Breast epithelium (tissue), 4 donors: ENCODE measurements at places on chromosomes 16 and 17. TPM values are rescaled to one million over a fixed set of nuclear protein-coding genes. Genes with fewer than 3 reads are reported as not detected.

The CCDC47 gene
- total RNA-seq = 89.5 TPM

The HOXB4 gene
- 2.2 TPM for total RNA-seq

The HSPB9 gene
- total RNA-seq = not detected

The SPATA22 gene
- 0.29 TPM for total RNA-seq

The VWA3A gene
- 0.29 TPM for total RNA-seq

The ZG16 gene
- not detected for total RNA-seq

The KRT13 gene
- total RNA-seq = 1.6 TPM

The TMEM204 gene
- total RNA-seq = 27.8 TPM

The HAPSTR1 gene
- total RNA-seq = 39.0 TPM

The SOX15 gene
- 1.3 TPM for total RNA-seq

GRCh38 chr17:58370309-58370708 lies 18.3 kb upstream of the SUPT4H1 start:
- H3K27me3 ChIP-seq = no peaks in the 10 kb centered on the region
- no peak overlapping the region for H3K4me3 ChIP-seq
- no peak for DNase-seq
- H3K36me3 ChIP-seq = no peaks in the 10 kb centered on the region

DNA sequence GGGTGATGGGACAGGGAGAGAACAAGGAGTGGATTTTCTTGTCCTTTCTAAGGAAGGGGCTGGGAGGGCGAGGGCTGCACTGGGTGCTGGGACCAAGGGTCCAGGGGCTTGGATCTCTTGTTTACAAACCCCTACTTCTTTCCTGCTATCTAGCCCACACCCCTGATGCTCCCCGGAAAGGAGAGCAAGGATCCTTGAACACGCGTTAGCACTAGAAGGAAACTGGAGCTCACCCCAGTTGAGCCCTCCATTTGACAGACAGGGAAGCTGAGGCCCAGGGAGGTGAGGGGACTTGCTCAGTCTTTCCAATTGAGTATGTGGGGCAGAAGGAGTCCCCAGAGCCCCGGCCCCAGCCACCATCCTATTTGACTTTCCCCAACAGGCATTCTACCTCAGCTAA lies 4.6 kb upstream of the ITGAE start:
- H3K36me3 ChIP-seq = no peaks in the 10 kb centered on the region
- no peak overlapping the region for H3K4me3 ChIP-seq
- no peaks in the 10 kb centered on the region for H3K27me3 ChIP-seq
- no peak for DNase-seq
- no peak overlapping the region for H3K27ac ChIP-seq
- no peaks in the 10 kb centered on the region for H3K4me1 ChIP-seq

DNA sequence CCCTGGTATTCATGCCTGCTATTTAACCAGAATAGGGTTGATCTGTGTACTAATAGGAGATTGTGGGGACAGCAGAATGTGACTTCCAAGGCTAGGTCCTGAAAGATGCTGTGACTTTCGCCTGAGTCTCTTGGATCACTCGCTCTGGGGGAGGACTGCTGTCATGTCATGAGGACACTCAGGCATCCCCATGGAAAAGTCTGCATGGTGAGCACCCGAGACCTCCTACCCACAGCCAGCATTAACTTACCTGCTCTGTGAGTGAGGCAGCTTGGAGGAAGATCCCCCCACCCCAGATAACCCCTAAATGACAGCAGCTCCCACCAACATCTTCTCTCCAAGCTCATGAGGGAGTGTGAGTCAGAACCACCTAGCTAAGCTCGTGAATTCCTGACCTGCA lies 30.3 kb upstream of the C16orf78 start:
- no peak for DNase-seq
- H3K27ac ChIP-seq = no peak overlapping the region
- H3K4me1 ChIP-seq = no peaks in the 10 kb centered on the region
- peaks cover 57% of the 10 kb centered on the region for H3K27me3 ChIP-seq

DNA sequence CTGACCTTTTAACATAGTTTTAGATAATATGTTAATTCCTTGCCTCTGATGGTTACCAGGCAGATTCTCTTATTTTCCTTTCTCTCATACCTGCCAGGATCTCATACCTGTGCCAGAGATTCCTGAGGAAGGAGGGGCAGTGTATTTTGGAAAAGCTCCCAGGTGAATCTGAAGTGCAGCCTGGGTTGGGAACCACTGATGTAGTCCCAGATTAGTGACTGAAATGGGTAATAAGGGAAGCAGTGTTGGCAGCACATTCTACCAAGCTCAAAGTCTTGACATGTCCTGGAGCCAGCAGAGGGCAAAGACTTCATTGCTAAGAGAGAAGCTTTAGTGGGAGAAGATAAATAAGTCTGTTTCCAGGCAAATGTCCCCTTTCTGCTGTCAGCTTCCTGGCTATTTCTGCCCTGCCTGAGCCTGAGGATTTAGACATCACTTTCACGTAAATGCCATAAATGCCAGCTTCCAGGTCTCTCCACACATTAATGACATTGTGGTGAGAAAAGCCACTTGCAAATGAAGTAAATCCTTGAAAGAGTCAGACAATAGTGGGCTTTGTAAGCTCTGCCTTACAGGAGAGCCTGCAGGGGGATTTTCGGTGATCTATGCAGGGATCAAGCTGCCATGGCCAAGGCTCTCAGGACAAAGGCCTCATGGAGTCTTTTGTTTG lies 40.9 kb upstream of the C16orf78 start:
- H3K36me3 ChIP-seq = no peaks in the 10 kb centered on the region
- peaks cover 5% of the 10 kb centered on the region for H3K27me3 ChIP-seq
- no peaks in the 10 kb centered on the region for H3K4me1 ChIP-seq
- peak; percentile 46 for DNase-seq

DNA sequence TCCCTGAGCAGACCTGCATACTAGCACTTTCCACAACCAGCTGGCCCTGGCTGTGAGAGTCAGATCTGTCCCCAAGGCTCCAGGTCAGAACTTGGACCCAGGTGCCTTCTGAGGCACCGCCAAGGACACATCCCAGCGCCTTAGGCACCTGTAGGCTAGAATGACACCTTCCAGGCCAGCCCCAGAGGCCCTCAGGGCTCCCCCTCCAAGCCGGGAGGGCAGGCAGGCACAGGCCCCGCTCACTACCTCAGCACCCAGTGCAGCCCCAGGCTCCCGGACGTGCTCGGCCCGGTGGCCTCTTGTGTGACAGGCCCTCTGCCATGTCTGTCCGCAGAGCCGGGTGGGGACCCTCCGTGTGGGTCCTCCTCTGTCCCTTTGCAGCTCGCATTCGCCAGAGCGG lies 56.3 kb upstream of the CMIP start:
- no peak overlapping the region for H3K27ac ChIP-seq
- H3K4me3 ChIP-seq = no peak overlapping the region
- H3K4me1 ChIP-seq = no peaks in the 10 kb centered on the region

GRCh38 chr17:7715936-7716886 lies 1.3 kb upstream of the DNAH2 start:
- peaks cover 3% of the 10 kb centered on the region for H3K27me3 ChIP-seq
- H3K36me3 ChIP-seq = no peaks in the 10 kb centered on the region
- peak overlapping the region; percentile 67 for H3K4me3 ChIP-seq
- DNase-seq = no peak
- no peaks in the 10 kb centered on the region for H3K4me1 ChIP-seq

GRCh38 chr17:3723188-3723555 lies 531 bp upstream of the HASPIN start:
- no peaks in the 10 kb centered on the region for H3K36me3 ChIP-seq
- DNase-seq = no peak
- peak overlapping the region; percentile 89 for H3K4me3 ChIP-seq
- no peaks in the 10 kb centered on the region for H3K4me1 ChIP-seq

DNA sequence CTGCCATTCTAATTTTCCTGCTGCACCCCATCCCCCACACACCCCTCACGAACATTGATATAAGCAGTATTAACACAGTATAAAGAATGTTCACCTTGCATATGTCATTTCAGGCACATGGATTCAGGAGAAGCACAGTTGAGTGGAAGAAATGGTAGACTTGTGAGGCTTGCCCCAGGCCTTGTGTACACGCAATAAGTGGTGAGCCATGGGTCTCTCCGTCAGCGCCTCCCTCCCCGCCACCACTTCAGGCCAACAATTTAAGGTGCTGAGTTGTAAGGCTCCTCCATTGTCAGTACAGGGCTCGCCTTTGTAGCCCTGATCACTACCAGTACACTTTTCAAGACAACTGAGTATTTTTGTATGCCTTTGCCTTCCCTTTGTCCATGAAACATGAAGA lies 12.2 kb upstream of the CLEC18C start:
- H3K4me3 ChIP-seq = no peak overlapping the region
- no peak overlapping the region for H3K27ac ChIP-seq
- no peak for DNase-seq
- no peaks in the 10 kb centered on the region for H3K4me1 ChIP-seq
- H3K36me3 ChIP-seq = peaks cover 13% of the 10 kb centered on the region

DNA sequence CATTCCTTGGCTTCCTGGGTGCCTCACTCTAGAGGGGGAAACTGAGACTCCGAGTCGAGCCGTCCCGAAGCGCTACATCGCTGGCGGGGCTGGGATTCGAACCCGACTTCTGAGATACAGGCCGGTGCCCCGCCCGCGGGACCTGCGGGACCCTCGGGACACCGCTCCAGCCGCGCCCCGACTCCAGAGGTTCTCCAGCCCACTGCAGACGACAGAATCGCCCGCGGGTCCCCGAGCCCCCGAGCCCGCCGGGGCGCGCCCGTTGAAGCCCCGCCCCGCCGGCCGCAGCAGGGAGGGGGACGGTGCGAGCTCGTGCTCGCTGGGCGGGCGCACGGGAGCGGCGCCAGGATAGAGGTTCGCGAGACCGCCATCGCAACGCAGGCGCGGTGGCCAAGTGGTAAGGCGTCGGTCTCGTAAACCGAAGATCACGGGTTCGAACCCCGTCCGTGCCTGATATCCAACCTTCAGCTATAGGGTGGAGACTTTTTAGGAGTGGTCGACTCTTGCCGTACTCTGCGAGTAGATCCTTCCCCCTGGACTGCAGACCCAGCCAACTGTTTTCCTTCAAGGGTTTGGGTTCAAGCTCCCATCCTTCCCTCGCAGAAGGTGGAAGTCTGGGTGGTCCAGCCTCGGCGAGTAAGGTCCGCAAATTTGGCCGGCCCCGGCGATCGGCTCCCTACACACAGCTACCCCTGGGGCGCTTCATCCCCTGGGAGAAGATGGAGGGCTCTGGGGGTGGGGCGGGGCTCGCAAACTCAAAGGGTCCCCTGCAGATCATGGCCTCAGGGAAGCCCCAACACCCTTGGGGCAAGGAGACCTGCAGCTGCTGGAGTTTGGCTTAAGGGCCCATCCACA lies 214.6 kb downstream of the MRTFB start:
- H3K27ac ChIP-seq = peak overlapping the region; percentile 83
- no peaks in the 10 kb centered on the region for H3K36me3 ChIP-seq
- H3K27me3 ChIP-seq = no peaks in the 10 kb centered on the region
- peaks cover 6% of the 10 kb centered on the region for H3K4me1 ChIP-seq

DNA sequence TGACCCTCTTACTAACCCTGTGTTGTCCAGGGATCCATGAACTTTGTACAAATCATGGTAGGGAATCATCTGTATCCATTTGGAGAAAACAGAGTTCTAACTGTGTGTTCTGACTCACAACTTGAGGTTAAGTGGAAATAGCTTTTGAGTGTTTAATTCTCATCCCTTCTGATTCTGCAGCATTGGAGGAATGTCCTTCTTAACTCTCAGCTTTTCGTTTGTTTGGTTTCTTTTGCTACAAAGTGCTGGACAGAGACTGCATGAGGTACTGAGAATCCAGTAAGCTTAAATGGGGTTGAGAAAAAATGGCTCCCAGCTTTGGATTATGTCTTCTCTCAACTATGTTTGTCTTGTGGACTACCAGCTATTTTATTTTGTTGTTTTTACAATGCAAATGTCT lies 352.1 kb upstream of the KIF2B start:
- no peaks in the 10 kb centered on the region for H3K4me1 ChIP-seq
- H3K4me3 ChIP-seq = no peak overlapping the region
- no peak overlapping the region for H3K27ac ChIP-seq
- H3K36me3 ChIP-seq = no peaks in the 10 kb centered on the region
- no peak for DNase-seq

DNA sequence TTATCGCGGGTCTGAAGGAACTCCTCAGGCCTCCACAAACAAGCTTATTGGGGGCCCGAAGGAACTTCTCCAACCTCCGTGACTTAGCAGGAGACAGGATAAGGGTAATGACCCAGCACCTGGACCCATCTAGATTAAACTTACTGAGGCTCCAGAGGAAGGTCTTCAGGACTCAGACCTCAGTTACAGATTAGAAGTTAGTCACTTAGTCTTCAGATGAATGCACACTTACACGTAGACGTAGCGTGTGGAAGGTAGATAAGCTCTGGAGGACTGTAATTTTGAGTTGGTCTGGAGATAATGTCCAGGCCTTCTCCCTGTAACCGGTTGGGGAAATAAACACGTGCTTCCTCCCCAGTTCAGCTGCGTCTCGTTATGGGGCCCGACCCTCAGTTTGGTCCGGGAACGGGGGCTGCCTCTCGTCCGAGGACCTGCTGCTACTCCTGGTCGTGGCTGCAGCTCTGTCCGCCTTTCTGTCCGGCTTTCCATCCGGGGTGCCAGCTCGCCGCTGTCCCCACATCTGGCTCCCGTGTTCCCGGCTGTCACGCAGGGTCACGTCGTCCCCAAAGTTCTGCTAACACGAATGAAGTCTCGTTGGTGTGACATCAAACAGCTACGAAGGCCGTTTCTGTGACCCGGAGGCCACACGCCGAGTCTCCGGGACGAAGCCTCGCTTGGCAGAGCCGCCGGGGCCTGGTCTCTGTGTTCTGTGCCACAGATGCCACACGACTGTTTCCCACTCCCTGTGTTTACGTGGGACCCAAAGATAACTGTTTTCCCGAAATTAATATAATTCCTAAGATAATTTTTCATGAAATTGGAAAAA lies 11.8 kb upstream of the SECTM1 start:
- no peak overlapping the region for H3K27ac ChIP-seq
- no peak for DNase-seq

GRCh38 chr16:760545-761343 lies at the start of gene MSLN:
TSS of gene MSLN (plus strand) at chr16:760734. CDS start at chr16:762681, 1,947 bp downstream.
- no peaks in the 10 kb centered on the region for H3K4me1 ChIP-seq
- no peak for DNase-seq
- no peak within 1 kb of the TSS for H3K4me3 ChIP-seq
- peaks cover 36% of the 10 kb centered on the region for H3K27me3 ChIP-seq
- H3K36me3 ChIP-seq = no peaks in the 10 kb centered on the region
- no peak within 1 kb of the TSS for H3K27ac ChIP-seq

GRCh38 chr16:24208710-24209109 lies 47.4 kb upstream of the CACNG3 start:
- H3K4me3 ChIP-seq = no peak overlapping the region
- H3K27me3 ChIP-seq = no peaks in the 10 kb centered on the region
- no peak overlapping the region for H3K27ac ChIP-seq
- no peaks in the 10 kb centered on the region for H3K36me3 ChIP-seq
- H3K4me1 ChIP-seq = no peaks in the 10 kb centered on the region
- DNase-seq = no peak

DNA sequence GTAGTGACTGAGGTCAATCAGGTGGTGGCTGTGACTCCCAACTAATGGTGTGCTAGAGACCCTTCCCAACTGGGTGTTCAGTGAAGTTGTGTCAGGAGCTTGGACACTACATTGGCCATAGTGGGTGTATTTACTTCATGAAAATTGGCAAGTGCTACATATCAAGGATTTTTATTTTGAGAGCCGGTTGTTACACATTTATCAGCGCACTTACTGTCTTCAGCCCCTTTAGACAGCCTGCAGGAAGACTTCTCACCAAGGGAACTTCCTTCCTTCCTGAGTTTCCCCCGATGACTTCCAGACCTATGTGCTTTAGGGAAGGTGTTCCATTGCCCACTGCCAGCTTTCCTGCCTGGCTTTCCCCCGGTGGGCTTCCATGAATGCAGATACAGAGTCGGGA lies 261.2 kb downstream of the CBLN1 start:
- H3K27me3 ChIP-seq = no peaks in the 10 kb centered on the region
- no peak overlapping the region for H3K4me3 ChIP-seq
- DNase-seq = no peak
- H3K36me3 ChIP-seq = no peaks in the 10 kb centered on the region
- no peaks in the 10 kb centered on the region for H3K4me1 ChIP-seq
- H3K27ac ChIP-seq = no peak overlapping the region
